DMS53 (cell line): ENCODE measurements at places on chromosomes 1 and 21.

DNA sequence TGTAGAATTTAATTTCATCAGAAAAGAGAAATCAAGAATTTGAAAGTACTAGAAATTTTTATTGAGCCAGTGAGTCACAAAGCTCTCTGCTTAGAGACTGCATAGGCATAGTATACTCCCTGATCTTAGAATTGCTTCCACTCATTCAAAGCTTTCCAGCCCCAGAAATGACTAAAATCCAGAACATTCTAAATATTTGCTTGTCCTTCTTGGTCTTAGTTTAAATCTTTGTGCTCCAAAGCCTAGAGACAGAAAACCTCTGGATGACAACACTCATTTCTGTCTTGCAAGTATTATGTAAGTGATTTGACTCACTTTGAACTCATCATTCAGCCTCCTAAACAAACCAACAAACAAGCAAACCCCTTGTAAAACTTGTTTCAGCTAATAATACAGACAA lies 74.2 kb downstream of the PTPRC start:
- DNase-seq = no peak

- DNase-seq = no peak
These were observed 235.8 kb upstream of the C1orf105 start for GRCh38 chr1:172184506-172185191.

DNA sequence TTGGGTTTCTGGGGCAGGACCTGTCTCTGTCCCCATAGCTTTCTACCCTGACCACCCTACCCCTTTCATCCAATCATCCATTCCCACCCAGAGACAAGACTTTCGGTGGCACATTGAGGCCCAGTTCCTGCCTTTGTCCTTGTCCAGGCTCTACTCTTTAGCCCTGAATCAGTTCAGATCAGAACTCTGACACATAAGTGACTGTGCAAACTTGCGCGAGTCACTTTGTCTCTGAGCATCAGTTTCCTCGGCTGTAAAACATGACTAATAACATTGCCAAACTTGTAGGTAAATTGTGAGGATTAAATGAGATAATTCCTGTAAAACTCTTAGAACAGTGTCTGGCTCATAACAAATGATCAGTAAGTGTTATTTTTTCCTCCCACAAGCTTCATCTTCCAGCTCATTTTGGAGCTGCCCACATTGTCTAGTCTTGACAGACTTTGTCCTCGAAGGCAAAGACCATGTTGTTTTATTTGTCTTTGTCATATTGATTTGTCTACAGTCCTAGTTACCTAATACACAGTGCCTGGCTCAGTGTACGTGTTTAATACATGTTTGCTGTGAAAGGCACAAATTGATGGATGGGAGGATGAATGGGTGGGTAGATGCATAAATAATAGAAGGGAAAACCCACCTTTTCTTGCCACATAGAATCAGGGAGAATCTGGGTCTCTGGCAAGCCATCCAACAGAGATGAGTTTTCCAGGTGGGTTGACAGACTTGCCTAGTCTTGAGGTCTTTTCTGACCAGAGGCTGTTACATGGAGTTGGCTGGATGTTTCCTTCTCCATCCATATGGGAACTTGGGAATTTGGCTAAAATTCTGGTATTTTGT lies 262.9 kb downstream of the OMA1 start:
- no peak for DNase-seq

DNA sequence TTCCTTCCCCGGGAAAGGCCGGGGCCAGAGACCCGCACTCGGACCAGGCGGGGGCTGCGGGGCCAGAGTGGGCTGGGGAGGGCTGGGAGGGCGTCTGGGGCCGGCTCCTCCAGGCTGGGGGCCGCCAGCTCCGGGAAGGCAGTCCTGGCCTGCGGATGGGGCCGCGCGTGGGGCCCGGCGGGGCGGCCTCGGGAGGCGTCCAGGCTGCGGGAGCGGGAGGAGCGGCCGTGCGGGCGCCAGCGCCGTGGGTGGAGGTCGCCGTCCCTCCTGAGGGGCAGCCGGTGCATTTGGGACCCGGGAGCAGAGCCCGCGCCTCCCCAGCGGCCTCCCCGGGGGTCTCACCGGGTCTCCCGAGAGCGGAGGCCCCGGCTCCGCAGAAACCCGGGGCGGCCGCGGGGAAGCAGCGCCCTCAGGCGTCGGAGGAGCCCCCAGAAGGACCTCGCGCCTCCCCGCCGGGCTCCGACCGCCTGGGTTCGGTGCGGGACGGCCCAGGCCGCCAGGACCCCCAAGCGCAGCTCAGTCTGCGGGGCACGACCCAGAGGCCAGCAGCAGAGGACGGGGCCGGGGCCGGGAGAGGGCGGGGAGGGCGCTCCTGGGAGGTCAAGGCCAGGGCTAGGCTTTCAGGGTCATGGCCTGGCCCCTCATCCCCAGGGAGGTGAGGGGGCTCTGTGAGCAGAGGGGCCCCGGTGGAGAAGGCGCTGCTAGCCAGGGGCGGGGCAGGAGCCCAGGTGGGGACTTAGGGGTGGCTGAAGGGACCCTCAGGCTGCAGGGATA lies 7.2 kb upstream of the SLX9 start:
- peak; percentile 33 for DNase-seq

- no peak for DNase-seq
These were observed 15.0 kb upstream of the LRP8 start for GRCh38 chr1:53342735-53343470.

DNA sequence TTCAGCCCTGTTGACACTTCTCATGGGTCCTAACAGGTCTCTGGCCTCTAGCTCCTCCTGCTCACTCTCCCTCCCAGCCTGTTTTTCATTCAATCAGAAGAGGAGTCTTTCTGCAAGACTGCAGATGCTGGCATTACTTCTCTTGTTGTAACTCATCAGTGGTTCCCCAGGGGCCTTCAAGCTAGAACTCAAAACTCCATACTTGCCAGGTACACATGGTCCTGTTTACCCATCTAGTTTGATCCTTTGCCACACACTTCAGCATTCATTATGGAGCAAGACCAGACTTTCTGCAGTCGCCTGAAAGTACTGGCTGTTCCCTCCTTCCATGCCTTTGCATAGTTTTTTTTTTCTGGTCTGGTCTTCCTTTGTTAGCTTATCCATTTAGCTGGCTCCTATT lies 47.9 kb downstream of the SERBP1 start:
- no peak for DNase-seq

DNA sequence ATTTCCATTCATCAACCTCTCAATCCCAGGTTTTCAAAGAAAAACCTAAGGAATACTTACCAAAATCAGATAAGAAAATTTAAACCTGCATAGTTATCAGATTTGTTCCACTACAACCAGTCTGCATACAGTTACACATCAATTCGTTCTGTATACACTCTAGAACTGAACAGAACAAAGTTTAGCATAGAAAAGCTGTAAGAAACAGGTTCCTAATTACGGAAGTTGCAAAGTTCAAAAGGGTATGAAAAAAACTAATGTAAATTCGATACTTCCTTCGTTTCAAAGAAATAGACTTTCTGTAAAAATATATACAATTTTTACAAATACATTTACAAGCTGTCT lies 3.1 kb downstream of the MCL1 start:
- no peak for DNase-seq

- no peak for DNase-seq
These were observed 17.5 kb downstream of the RNF115 start for GRCh38 chr1:145806408-145806807.

GRCh38 chr1:54287801-54288211 lies 87.8 kb downstream of the MRPL37 start:
- DNase-seq = no peak

DNA sequence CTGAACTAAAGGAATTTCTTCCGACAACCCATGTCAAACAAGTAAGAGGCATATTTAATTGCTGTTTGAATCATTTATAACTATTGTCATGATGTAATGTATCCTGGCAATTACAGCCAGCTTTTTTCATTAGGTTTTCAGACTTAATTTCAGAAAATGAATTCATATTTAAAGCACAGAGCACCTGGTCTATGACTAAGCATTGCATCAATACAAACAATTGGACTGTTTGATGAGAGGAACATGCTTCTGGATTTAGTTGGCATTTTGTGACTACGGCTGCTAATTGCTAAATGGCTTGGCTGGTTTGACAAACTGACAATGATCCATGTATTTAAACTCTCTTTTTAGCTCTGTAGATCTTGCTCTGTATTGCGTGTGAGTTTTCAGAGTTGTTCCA lies 853.4 kb downstream of the NCAM2 start:
- no peak for DNase-seq

- DNase-seq = peak; percentile 17
These were observed 64.7 kb upstream of the HIVEP3 start for GRCh38 chr1:41983451-41983850.

DNA sequence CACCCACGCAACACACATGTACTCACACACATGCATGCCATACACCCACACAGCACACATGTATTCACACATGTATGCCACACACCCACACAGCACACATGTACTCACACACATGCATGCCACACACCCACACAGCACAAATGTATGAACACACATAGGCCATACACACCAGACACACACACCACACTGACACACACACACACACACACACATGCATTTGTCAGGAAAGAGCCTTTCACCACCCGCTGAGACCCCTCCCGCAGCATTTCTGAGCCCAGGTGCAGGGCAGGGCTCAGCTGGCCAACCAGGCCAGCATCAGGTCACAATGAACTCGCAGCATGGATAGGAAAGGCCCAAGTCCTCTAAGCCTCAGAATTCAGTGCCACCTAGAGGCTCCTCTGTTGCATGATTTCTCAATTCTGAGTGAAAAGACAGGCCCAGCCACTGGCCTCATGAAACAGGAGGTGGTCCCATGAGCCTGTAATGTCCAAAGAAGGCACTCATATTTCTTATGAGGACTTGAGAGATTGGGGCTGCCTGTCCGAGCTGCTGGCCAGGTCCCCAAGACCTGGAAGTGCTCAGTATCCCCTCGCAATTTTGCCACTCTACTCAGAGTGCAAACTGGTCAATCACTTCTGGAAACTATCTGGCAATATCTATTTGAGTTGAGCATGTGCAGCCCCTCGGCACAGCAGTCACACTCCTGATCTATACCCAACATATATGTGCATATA lies 57.3 kb downstream of the PSMG1 start:
- peak; percentile 88 for DNase-seq

GRCh38 chr1:3482378-3482849 lies 27.9 kb downstream of the ARHGEF16 start:
- DNase-seq = peak; percentile 92

DNA sequence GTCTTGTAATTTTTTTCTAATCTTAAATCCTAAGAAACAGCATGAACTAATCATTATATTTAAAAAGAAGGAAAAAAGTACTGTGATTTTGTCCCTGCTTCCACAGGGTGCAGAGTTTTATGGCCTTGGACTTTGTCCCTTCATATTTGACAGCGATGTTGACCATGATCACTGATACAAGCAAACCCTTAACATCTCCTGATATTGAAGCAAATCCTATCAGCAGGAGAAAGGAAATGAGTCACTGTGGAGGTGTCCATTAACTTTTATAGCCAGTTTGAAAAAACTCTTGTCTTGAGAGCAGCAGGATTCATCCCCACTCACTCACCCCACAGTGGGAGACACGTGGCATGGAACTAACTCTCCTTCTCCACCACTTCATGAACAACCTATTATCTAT lies 5.1 kb upstream of the REG4 start:
- peak; percentile 66 for DNase-seq

DNA sequence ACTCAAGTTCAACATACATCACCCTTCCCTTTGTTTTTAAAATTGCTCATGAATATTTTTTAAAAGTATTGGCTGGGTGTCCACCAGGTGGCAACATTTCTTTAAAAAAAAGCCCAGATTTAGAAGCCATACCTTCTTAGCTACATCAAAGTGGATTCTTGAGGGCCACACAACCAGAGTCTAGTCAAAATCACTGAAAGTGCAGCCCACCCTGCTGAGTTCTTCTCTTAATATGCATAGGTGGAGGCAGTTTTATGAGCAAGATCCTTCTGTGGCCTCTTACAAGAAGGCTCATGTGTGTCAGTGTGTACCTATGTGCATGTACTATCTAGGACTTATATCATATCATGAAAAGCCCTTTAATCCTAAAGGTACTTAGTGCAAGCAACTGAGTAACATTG lies 16.9 kb upstream of the GNG12 start:
- peak; percentile 86 for DNase-seq

GRCh38 chr21:26818906-26819305 lies 26.3 kb downstream of the ADAMTS1 start:
- no peak for DNase-seq

- DNase-seq = peak; percentile 44
These were observed 1.6 kb upstream of the TMCC2 start for GRCh38 chr1:205225901-205226765.

- DNase-seq = no peak
These were observed 247.2 kb downstream of the FMN2 start for GRCh38 chr1:240338837-240339236.

- DNase-seq = no peak
These were observed 251.2 kb downstream of the DSCAM start for GRCh38 chr21:40595806-40596205.

DNA sequence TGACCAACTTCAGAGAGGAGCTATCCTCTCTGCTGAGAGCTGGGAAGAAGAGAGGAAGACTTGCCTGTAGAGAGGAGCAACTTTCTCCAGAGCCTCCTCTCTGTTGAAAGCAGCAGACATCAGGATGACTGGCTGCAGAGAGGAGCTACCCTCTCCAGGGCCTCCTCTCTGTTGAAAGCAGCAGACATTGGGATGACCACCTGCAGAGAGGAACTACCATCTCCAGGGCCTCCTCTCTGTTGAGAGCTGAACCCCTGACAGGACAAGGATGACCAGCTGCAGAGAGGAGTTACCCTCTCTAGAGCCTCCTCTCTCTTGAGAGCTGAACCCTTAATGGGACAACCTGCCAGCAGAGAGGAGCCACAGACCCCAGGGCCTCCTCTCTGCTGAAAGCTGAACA lies 83.0 kb upstream of the GJB5 start:
- DNase-seq = peak; percentile 16

- DNase-seq = no peak
These were observed 157.1 kb upstream of the HMGB4 start for GRCh38 chr1:33706634-33707255.

GRCh38 chr1:211833174-211833820 lies 2.7 kb upstream of the LPGAT1 start:
- DNase-seq = no peak

DNA sequence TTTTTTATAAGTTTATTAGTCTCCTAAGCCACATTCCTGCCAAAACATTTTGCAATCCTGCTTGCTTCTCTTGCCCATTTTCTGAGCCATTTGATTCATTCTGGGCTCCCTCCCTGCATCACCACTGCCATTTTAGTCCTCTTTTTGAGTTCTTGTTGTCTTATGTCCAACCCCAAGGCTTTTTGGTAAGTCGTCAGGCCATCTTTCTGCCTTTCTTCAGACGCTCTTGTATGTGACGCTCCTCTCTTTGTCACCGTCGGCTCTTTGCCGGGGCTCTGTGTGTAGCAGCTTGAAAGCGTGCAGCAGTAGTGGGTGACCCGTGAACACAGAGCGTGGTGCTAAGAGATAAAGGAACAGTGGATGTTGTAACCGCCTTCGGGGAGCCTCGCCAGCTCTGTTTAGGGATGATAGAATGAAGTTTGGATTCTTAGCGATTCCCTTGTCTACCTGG lies 14.6 kb downstream of the HUNK start:
- DNase-seq = no peak

- DNase-seq = no peak
These were observed 200.3 kb downstream of the PBX1 start for GRCh38 chr1:164759144-164759920.

GRCh38 chr1:53380296-53380695 lies 52.4 kb upstream of the LRP8 start:
- DNase-seq = no peak
